ENCODE measurements at places on chromosomes 4 and X.
A peak's percentile ranks its signal among the peaks of the same experiment; 100 is the strongest.

DNA sequence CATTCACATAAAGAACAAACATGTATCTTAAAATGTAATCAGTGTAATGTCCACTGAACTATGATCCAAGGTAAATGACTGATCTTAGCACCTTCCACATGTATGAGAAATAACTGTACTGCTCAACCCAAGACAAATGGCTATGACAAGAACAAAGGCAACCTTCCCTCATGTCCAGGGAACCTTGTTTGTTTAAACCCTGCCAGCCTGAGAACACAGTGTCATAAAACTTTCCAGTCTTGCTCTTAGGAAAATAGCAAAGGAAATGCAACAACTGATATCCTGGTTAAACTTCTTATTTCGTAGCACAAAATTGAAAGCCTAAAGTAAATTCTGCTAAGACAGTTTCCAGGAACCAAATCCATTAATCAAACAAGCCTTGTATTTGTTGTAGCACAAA, 494.3 kb downstream of the IL15 start:
- DNase-seq = no peak

- DNase-seq = no peak
Measured at GRCh38 chr4:6111354-6111960, 88.9 kb downstream of the JAKMIP1 start.

GRCh38 chrX:153933748-153934147, 1.1 kb downstream of the NAA10 start:
- DNase-seq = no peak

- no peak for DNase-seq
Measured at GRCh38 chr4:77284036-77284435, 127.0 kb downstream of the CCNG2 start.

DNA sequence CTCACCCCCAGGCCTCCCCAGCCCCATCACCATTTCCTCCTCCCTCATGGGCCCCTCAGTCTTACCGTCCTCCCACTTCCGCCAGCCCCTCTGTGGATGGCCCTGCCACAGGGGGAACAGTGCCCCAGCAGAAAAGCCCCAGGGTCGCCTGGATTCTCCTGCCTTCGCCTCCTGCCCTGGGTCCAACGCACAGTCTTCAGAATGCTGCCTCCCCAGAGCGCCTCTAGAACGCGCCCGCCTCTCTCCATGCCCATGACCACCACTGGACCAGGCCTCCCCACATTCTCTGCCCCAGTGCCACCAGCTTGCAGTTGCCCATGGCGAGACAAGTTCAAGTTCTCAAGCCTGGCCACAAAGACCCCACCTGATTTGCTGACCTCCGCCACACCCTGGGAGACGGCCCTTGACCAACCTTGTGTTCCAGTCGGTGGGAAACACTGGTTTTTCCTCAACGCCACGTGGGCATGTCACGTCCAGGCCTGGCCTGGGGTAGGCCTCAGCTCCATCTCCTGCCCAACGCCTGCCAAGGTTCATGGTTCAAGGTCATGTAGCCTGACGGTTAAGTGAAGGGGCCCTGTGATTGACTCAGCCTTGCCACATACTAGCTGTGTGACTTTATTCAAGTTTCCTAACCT, 634 bp upstream of the PLXNB3 start:
- no peak for DNase-seq

DNA sequence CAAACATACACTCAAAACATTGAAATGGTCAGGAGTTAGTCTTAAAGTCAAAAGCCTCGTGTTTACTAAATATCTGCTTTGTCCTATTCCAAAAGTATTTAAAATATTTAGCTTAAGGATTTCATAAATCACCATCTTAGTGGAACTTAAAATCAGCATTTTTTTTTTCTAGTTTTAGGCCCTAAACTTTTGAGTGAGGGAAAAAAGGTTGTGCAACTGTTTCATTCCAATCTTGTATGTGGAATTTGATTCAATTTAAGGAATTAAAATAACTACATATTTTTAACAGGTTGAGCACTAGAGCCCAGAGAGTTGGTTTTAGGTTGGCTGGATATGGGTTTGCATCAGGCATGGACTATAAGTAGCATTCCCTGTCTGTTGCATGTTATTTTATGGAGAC, 35.7 kb upstream of the ANK2 start:
- DNase-seq = no peak

DNA sequence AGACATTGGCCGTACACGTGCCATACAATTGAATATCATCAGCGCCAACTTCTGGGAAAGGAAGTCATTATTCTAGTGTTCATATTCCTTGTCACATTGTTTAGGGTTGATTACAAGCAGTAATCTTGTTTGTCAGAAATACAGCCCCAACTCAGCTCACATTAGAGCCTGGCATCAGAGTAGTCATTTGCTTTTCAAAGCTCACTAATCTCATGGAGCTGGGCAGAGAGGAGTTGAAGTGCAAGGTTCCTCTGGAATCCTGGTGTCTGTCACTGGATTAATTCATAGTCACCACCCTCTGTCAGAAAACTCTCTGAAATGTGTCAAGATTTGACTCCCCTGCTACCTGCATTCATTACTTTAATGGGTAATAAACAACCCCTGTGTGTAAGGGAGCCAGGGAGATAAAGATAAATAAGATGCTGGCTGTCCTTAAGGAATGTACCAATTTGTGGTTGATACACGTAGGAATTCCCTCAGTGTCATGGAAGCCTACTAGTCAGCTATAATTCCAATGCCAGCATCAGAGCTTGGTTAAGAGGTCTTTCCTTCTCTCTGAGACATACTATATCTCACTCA, 43.7 kb upstream of the S100G start:
- DNase-seq = no peak

- peak; percentile 85 for DNase-seq
Measured at GRCh38 chr4:3346146-3346545, 53.3 kb downstream of the RGS12 start.

GRCh38 chrX:1386338-1387127, 5.4 kb downstream of the SLC25A6 start:
- DNase-seq = no peak

GRCh38 chrX:2401590-2402360, 99.0 kb downstream of the DHRSX start:
- DNase-seq = peak; percentile 5

DNA sequence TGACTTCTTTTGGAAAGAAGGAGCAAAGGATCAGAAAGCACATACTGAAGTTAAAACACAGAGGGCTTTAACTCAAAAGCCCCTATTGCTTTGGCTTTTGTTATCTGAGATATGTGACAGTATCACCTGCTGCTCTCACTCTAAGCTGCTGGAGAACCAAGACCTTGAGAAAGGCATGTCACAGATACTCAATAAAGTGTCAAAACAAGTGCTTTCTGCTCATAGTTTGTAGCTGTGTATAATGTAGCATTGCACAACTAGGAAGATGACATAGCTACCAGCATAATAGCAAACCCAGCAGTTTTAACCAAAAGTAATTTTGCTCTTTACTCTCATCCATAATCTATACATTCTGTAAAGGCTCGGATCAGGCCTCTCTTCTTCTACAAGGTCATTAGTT, 159.6 kb downstream of the LHFPL1 start:
- DNase-seq = no peak

GRCh38 chrX:153944140-153944799, at the start of gene RENBP:
Gene RENBP, minus strand, starts transcription at chrX:153944643. Its CDS starts 33 bp downstream, at chrX:153944610.
- no peak for DNase-seq

GRCh38 chrX:16920075-16920474, 26.4 kb upstream of the REPS2 start:
- no peak for DNase-seq

DNA sequence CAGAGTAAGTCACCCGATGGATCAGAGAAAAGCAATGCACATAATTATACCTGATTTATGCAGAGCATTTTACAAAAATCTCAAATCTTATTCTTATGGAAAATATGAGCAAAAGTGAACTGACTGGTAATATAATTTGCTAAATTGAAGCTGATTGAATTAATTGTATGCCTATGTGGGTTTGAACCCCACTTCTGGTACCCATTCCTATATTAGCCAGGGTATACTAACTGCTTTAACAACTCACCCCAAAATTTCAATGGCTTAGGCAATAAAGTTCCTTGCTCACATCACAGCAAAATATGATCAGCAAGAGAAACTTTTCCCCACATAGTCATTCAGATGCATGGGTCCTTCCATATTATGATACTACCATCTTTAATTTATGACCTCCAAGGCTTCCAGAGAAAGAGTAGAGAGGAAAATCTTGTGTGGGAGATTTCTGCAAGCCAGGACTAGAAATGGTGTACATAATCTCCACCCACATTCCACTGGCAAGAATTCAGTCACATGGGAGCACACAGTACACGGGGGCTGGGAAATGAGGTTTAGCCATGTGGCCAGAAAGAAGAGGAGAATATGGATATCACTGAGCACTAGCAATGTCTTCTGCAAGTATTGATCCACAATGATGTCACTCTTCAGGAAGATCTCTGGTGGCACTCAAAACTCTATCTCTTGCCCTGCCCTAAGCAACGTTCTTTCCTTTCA, 640.7 kb downstream of the BCOR start:
- DNase-seq = no peak

- DNase-seq = no peak
Measured at GRCh38 chrX:57930051-57930450, 19.8 kb upstream of the ZXDA start.

- DNase-seq = no peak
Measured at GRCh38 chrX:36198575-36198974, 279.0 kb downstream of the CFAP47 start.

GRCh38 chrX:119690921-119691716, 1.8 kb downstream of the SEPTIN6 start:
- peak; percentile 27 for DNase-seq

DNA sequence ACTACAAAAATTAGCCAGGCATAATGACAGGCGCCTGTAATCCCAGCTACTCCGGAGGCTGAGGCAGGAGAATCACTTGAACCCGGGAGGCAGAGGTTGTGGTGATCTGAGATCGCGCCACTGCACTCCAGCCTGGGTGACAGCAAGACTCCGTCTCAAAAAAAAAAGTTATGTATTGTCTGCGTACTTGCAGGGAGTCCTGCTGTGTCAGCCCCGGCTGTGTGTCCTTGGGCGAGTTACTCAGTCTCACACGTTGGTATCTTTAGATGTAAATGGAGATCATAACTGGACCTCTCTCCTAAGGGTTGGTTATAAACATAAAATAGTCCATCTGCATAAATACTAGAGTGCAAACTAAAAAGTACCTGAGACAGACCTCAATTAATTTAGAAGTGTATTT, 22.7 kb upstream of the TBC1D14 start:
- DNase-seq = no peak

GRCh38 chr4:142940425-142941330, 94.6 kb upstream of the INPP4B start:
- DNase-seq = no peak

- no peak for DNase-seq
Measured at GRCh38 chr4:129747756-129748155, 651.8 kb downstream of the C4orf33 start.

GRCh38 chrX:150546711-150547153, 21.7 kb upstream of the MTM1 start:
- DNase-seq = no peak

- no peak for DNase-seq
Measured at GRCh38 chr4:14265651-14266050, 638.1 kb upstream of the BOD1L1 start.

- no peak for DNase-seq
Measured at GRCh38 chr4:100547541-100548199, 29.8 kb upstream of the EMCN start.

DNA sequence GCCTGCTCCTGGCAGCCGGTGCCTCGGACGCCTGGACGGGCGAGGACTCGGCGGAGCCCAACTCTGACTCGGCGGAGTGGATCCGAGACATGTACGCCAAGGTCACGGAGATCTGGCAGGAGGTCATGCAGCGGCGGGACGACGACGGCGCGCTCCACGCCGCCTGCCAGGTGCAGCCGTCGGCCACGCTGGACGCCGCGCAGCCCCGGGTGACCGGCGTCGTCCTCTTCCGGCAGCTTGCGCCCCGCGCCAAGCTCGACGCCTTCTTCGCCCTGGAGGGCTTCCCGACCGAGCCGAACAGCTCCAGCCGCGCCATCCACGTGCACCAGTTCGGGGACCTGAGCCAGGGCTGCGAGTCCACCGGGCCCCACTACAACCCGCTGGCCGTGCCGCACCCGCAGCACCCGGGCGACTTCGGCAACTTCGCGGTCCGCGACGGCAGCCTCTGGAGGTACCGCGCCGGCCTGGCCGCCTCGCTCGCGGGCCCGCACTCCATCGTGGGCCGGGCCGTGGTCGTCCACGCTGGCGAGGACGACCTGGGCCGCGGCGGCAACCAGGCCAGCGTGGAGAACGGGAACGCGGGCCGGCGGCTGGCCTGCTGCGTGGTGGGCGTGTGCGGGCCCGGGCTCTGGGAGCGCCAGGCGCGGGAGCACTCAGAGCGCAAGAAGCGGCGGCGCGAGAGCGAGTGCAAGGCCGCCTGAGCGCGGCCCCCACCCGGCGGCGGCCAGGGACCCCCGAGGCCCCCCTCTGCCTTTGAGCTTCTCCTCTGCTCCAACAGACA, 4.4 kb downstream of the SOD3 start:
- DNase-seq = no peak

- peak; percentile 35 for DNase-seq
Measured at GRCh38 chr4:81913427-81913879, 441.7 kb upstream of the RASGEF1B start.

GRCh38 chr4:166091146-166091545, 218.1 kb downstream of the TLL1 start:
- DNase-seq = peak; percentile 53

- DNase-seq = peak; percentile 49
Measured at GRCh38 chr4:138666366-138666765, 349.2 kb upstream of the NOCT start.

DNA sequence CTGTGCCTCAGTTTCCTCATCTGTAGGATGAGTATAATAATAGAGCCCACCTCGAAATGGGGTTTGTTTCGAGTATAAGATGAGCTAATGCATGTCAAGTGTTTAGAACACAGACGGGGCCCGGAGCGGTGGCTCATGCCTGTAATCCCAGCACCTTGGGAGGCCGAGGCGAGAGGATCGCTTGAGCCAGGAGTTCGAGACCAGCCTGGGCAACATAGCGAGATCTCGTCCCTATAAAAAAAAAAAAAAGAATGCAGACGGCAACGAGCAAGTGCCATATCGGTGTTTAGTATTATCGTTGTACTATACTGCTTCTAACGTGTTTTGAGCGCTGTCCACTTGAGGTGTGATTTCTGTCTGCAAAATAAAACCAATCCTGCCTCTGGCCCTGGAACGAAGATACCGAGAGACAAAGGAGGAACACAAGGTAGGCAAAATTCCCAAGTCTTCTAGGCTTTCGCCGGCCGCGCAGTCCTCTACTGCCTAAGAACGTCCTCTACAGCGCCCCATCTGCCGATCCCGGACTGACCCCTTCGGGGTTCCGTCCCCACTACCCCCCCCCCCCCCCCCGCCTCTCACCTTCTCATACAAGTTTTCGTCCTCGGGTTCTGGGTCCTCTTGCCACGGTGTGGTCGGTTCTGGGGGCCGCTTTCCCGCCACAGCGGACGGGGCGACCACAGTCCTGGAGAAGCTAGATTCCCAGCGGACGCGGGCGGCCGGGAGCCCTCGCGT, 442 bp downstream of the NDUFB11 start:
- DNase-seq = peak; percentile 44

- no peak for DNase-seq
Measured at GRCh38 chrX:18961686-18962085, 22.2 kb downstream of the PHKA2 start.

DNA sequence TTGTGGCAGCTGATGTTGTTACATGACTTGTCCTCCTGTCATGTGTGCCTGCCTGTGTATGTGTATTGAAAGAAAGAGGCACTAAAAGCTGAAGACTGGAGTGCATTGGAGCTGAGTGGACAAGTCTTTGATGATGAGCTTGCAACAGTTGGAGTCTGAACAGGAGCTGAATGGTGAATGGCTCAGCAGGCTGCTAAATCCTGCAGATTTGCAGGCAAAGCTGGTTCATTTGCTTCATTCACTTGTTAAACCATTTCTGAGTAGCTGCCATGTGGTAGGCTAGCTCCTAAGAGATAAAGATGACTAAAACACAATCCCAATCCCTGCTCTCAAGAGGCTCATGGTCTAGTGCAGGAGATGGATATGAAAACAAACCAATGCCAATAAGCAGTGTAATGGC, 217.3 kb downstream of the CHRDL1 start:
- no peak for DNase-seq

Measured in G401 (cell line).